ENCODE measurements at places on chromosomes 6 and 20.

GRCh38 chr20:37991157-37991866 is 41.9 kb downstream of the TTI1 start:
- DNase-seq = no peak

- no peak for DNase-seq
These were observed 120.2 kb upstream of the CLDN20 start for GRCh38 chr6:155143578-155144106.

DNA sequence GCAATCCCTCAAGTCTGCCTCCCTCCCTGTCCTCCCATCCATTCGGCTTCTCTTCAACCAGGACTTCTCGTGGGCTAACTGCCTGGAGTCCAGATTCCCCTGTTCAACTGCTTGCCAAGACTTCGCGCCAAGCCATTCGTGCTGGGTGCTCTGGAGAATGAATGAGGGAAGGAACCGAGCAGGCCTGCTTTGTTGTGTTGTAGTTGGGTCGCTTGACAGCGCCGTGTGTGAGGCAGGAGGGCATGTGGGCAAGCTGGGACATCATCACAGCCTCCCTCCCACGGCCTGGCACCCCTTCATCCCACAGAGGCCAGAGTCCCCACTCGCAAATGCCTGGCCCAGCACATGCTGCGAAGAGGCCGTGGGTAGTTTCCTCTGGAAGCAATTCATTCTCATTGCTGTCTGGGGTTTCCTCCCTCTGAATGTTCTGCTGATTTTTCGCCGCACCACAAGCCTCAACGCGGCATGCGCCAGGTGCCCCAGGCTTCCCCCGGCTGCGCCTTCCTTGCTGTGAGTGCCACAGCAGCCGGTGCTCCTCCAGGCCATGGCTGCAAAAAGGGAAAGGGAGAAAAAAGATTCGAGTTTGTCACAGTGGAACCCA is 336.0 kb downstream of the QKI start:
- no peak for DNase-seq

DNA sequence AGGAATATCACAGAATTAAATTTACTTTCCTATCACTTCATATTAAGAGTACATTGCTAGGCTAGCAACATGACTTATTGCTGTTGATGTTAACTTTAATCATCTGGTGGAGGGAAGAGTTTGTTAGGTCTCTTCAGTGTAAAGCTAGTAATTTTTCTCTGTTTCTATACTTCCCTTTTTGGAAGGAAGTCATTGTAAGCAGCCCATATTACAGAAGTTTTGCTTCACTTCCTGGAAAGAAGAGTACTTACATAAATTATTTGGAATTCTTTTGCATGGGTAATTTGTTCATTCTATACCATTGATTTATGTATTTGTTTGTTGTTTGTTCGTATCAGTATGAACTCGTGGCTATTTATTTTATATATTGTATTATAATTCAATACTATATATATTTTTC is 405.2 kb downstream of the RFPL4B start:
- no peak for DNase-seq

GRCh38 chr6:90393232-90393884 is 96.7 kb upstream of the BACH2 start:
- peak; percentile 40 for DNase-seq

- DNase-seq = no peak
These were observed 420.9 kb upstream of the PLCB4 start for GRCh38 chr20:8647961-8648441.

- no peak for DNase-seq
These were observed 22.6 kb upstream of the HLA-A start for GRCh38 chr6:29919506-29920445.

GRCh38 chr20:36236786-36237121 is 476 bp downstream of the AAR2 start:
- DNase-seq = no peak

- DNase-seq = no peak
These were observed 54.4 kb downstream of the CYP39A1 start for GRCh38 chr6:46598215-46598614.

DNA sequence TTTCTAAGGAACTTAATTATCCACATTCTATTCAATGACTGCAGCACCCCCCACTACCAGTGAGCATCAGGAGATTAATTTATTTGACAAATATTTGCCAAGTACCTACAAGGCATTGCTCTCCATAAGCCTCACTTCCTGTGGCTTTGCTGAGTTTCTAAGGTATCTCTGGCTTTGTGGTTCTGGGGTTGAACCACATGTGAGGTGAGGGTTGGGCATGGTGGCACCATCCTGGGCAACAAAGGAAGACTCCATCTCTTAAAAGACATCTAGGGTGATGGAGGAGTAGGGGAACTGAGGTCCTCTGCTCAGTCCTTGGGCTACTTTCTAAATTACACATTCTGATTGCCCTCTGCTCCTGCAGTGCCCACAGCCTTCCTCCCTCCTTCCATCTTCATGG is 25.5 kb upstream of the WFDC2 start:
- DNase-seq = no peak

DNA sequence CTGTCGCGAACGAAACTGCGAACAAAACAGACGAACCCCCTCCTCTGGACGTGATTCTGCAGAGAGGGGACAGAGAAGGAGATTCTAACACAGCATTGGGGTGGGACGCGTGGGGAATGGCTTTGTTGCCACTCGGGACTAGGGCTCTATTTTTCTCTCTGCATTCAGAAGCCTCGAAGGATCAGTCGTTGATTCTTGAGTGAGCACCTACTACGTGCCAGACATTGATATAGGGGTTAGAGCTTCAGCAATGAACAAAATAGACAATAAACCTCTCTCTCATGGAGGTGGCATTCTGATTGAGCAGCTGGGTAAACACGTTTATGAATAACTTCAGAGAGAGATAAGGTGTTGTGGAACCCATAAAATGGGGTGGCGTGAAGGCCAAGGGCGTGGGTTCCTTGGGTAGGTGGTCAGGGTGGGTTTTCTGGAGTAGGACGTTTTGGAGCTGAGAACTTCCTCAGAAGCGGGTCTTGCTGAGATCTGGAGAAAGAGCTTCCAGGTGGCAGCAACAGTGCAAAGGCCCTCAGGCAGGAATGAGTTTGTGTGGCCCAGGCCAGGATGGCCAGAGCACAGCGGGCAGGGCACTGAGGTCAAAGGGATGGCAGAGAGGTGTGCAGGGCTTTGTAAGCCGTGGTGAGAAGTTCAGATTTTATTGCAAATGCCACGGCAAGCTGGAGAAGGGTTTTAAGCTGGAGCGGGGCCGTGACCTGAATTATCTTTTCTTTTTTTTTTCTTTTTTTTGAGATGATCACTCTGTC is 884 bp downstream of the SLC2A10 start:
- DNase-seq = no peak

Data from fibroblast of skin of left quadriceps (primary cell).